NCI-H1694 (cell line): ENCODE measurements at places on chromosomes 13 and 19.
A peak's percentile ranks its signal among the peaks of the same experiment; 100 is the strongest.

DNA sequence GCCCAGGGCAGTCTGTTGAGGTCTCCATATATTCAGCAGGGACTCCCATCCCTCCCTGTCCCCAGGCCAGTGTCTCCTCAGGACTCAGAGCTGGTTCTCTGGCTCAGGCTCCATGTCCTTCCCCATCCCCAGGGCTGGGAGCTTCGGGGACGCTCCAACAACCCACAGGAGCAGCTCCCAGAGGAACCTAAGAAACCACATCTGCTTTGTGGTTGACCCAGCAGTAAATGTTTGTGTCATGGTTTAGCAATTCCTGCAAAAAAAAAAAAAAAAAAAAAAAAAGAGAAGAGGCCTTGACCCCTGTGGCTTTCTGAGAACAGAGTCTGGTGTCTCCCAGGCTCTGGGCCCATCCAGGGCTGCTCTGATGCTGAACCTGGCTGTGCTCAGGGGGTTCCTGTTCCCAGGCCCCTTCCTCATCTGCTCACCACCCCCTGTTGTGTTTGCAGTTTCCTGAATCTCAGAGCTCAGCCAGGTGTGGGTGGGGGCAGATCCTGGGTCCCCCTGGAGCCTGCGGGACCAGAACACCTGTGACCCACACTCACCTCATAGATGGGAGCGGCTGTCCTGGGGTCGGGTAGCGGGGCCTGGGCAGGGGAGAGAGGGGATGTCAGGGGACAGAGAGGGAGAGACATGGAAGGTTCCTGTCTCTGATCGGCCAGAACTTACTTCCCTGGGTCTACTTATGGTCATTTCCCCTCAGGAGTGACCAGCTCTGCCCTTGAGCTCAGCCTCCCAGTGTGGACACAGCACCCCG lies 25.2 kb upstream of the CEACAM1 start:
- no peak for DNase-seq

- DNase-seq, result no peak
Observed at GRCh38 chr13:86992251-86992650, 678.9 kb upstream of the SLITRK5 start.

DNA sequence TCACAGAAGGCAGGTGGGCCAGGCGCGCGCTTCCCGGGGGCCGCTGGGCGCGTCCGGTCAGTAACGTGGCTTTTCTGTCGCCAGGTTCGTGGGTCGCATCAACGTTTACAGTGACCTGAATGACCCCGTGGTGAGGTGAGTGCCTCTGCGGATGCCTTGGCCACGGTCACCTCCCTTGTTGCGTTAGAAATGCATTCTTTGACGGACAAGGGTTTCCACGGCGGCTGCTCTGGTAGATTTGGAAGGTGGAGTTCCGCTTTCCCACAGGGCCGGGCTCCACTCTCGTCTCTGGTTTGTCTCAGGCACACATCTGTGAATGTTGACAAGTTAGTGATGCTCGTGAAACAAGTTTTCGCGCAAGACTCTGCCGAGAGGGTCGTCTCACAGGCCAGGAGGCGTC lies 130.0 kb downstream of the ATP11A start:
- no peak for DNase-seq

DNA sequence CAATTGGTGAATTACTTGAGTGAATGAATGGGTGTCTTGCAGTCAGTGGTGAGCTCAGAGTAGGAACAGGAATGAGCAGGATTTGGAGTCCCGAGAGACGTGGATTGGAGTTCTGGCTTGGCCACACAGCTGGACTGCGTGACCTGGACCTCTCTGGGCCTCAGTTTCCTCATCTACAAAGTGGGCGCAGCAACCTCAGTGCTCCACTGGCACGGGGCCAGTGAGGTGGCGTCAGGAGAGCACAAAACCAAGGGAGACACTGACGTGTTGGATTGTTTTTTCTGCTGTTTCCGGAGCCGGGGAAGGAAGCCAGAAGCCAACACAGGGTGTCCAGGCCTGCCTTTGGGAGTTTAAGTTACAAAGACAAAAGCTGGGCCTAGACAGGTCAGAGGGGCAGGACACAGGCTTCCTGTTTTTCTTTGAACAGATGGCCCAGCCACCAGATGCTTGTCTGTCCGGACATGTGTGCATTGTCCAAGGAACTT lies 6.5 kb upstream of the DOCK6 start:
- DNase-seq, result no peak

DNA sequence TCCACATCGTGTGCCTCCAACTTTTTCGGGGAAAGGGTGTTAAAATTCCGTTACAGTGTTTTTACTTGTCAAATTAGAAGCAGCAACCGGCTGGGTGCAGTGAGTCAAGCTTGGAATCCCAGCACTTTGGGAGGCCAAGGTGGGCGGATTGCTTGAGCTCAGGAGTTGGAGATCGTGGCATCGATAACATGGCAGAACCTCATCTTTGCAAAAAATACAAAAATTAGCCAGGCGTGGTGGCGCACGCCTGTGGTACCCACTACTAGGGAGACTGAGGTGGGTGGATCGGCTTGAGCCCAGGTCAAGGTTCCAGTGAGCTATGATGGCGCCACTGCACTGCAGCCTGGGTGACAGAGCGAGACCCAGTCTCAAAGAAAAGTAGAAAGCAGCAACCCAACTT lies 1.1 kb upstream of the SLC35E1 start:
- no peak for DNase-seq

DNA sequence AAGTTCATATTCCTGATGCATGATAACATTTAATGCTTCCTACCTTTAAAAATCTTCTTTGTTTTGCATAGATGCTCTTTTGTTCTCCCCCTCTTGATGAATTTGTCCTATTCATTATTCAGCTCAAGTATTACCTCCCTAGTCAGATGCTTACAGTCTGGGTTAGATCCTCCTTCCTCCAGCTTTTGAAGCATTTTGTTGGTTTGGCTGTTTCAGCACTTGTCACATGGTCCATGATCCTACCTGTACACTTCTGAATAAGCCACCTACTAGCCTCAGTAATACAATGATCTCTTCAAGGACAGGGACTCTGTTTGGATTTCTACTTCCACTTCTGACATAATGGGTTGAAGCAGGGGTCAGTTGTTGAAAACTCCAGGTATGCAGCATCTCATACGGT lies 37.4 kb downstream of the N4BP2L1 start:
- no peak for DNase-seq

DNA sequence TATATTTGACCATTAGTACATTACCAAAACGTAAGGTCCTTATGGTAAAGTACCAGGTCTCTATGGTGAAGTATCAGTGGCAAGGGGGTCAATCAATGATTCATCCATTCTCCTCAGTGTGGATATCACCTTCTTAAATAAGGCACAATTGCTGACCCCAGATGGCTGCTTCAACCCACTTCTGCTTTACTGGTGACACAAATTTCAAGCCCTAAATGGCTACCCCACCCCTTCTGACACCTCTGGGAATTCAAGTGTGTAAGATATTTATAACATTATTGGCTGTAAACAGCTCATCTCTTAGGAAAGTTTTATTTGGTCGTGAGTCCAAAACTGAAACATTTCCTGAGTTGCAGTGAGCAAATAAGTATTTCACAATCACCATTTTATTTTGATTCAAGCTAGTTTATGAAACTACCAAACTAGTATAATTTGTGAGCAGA lies 7.9 kb upstream of the WBP4 start:
- no peak for DNase-seq

DNA sequence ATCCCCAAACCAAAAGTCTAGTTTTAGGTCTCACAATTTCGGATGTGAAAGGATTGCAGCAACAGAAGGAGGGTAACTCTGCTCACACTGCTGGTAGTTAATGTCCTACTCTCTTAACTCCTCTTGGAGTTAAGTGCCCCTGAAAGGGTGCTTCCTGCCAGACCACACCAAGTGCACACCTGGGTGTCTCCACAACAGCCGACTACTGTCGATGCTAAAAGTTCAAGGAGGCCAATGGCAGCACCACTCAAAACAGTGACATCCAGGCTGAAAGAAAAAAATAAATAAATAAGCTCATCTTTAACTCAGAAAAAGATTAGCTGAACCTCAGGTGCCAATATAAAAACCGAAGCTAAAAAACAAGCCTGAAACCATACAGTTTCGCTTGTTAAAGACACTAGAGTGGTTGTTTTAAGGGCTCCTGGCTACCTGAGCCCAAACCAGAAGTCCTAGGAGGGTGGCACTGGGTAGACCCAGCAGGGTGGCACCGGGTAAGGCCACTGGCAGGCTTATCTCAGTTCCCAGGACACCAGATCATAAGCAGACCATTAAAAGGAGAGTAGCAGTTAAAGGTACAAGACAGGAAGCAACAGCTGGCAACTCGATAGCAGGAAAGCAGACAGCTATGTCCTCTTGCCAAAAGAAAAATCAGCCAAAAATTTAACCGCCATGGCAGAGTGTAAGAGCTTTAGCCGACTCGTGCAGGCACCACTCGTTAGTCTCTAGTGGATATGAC lies 39.3 kb downstream of the BRD4 start:
- peak; percentile 34 for DNase-seq

GRCh38 chr19:32675720-32676185 lies at the start of gene RGS9BP:
Gene RGS9BP (plus strand): TSS chr19:32675848. CDS start chr19:32676264, 416 bp downstream.
- peak; percentile 43 for DNase-seq

DNA sequence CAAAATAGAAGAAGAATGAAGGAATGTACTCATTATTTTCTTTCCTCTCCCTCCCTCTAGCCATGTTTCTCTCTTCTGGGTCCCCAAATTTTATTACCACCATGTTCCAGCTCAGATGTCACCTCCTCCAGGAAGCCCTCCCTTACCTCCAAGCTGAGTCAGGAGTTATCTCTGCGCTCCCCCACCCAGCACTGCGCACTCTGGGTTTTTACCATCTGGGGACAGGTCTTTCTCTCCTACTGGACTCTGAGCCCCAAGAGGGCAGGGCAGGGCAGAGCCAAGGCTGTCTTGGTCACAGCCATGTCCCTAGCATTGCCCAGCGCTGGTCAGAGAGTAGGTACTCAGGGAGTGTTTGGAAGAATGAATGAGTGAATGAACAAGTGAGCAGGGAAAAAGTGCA lies 2.9 kb downstream of the GNG8 start:
- no peak for DNase-seq

DNA sequence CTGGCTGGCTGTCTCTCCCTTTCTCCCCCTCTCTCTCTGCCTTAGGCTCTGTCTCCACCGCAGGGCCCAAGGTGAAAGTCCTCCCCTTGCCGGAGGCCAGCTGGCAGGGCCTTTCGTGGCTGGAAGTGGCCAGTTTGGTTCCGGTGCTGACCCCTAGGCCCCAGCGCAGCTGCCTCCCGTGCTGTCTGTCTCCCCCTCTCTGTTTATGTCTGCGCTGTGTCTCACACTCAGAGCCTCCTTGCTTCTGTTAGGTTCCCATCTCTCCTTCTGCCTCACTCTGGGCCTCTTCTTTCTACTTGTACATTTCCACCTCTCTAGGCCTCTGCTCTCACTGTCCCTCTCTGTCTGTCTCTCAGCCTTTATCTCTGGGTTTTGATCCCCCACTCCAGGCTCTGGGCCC lies 13.1 kb downstream of the CCDC97 start:
- no peak for DNase-seq

DNA sequence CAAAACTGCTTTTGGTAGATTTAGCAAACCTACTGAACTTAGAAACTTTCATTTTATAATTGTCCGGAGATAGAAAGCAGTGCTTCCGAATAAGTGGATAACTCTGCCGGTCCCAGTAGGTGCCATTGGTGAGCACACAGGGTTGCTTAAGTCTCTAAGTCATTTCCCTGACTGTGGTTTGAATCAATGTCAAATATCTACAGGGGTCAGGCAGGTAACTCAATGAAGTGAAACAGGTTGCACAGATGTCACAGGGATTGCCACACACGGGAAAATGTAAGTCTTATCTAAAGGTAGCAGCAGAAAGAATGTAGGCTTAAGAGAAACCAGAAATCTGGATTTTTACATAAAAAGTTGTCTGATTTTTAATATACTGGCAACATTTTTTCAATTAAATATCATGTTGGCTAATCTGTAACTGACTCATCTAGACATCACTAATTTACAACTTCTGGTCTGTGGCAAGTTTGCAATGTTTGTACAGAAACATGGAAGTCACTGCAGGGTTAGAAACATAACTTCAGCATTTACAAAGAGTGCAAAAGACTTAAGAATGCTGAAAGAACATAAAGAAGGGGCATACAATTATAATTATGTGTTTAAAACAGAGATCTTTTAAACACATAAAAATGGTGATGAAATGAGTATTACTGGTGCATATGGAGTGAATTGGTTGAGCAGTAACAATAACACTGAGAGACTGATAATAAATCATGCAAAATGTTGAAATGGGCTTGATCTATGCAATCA lies 14.3 kb upstream of the LRRC63 start:
- DNase-seq, result no peak

- DNase-seq, result no peak
Observed at GRCh38 chr13:92769046-92769445, 457.6 kb upstream of the GPC6 start.

DNA sequence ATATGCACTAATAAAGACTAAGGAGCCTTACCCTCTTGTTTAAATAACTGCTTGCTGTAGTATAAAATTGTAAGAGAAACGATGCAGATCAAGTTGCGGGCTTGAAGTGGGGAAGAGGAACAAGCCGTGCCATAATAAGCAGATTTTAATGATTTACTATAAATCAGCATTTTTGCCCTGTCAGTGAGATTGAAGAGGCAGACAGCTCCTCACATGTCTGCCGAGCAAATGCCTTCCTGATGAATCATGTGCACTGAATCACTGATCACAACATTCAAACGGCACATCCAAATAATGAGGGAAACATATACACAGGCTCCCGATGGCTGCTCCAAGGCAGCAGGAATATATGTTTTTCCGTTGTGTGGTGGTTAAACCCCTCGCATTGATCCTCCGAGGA lies 282.9 kb downstream of the TSHZ3 start:
- DNase-seq, result no peak

DNA sequence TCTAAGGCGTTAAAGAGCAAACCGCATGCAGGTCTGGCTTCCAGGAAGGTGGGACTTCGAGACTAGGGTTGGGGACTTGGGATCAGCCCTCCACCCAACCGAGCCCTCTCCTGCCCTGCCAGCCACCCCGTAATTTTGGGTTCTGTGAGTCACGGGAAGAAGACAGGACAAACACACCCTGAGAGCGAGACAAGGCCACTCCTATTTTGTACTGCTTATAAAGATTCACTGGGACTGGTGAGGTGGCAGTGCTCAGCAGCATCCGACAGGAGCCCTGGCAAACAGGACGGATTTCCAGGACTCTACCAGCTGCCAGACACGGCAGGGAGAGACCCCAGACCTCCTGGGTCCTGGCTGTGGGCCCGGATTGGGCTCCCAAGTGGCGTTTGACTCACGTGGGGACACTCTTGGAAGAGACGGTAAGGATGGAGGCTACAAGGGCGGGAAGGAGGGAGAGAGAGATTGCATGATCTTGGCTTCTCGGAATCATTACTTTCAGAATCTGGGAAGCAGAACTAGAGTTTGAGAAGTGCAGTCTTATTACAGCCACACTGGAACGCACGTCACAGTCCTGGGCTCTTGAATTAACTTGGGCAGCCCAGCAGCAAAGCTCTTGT lies at the start of gene C5AR2:
Gene C5AR2 (plus strand): TSS at position 245 of the 617 bp plus-strand sequence. CDS start 8,625 bp downstream, outside the sequence.
- DNase-seq, result no peak

GRCh38 chr13:33132644-33133440 lies 116.6 kb downstream of the KL start:
- DNase-seq, result no peak

DNA sequence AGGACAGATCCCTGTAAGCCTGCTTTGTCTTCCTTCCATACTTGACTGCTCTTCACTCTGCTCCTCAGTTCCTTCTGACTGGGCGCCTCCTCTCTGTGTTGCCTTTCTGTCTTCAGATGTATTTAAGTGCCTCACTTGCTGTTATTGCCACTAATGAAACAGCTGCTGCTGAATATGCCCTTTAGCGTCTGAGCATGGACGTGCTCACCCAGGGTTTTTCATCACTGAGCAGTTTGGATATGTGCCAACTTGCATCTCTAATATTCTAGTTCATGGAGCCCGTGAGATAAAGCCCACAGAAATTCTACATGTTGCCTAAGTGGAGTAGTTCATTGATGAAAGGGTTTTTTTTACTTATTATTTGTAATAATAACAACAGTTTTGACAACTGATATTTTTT lies 198.2 kb downstream of the MYO16 start:
- DNase-seq, result no peak
